CMK (cell line): ENCODE measurements at places on chromosomes 1 and 21.

- no peak for DNase-seq
Measured at GRCh38 chr1:114700036-114700600, 4.8 kb upstream of the AMPD1 start.

DNA sequence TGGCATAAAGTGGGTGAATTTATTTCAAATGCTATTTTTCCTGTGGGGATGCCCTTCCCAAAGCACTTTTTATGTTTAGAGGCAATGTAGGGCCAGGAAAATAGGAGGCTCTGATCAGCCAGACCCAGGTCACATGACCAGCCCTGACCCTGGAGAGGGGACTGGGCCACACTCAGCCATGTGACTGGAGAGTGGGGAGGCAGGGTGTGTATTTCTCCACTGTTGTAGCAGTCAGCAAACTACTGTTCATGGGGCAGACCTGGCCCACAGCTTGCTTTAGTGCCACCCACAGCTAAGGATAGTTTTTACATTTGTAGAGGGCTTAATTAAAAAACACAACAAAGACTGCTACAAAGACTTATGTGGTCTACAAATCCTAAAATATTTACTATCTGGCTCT is 153.8 kb downstream of the ACTL8 start:
- no peak for DNase-seq

- no peak for DNase-seq
Measured at GRCh38 chr1:48876330-48876785, 99.7 kb upstream of the BEND5 start.

DNA sequence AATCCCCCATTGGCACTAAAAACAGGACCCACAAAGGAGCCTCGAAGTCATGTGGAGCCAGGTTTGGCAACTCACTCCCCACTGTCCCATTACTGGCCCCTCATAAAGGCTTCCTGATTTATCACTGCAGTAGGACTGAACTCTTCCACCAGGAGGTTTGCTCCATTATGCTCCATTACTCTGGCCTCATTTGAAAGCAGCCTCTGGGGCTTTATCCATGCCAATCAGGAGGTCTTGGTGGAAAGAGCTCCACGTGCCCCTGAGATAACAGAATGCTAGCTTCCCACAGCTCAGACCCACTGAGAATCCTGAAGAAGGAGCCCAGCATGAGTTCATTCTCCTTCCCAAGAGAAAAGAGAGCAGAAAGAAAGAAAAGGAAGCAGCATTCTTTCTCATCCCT is 76.4 kb downstream of the HIVEP3 start:
- DNase-seq, result no peak

- no peak for DNase-seq
Measured at GRCh38 chr1:162444903-162445302, 33.0 kb upstream of the SH2D1B start.

GRCh38 chr21:21373969-21374368 is 375.8 kb downstream of the NCAM2 start:
- no peak for DNase-seq

- no peak for DNase-seq
Measured at GRCh38 chr1:201456499-201457309, 12.3 kb downstream of the PHLDA3 start.

DNA sequence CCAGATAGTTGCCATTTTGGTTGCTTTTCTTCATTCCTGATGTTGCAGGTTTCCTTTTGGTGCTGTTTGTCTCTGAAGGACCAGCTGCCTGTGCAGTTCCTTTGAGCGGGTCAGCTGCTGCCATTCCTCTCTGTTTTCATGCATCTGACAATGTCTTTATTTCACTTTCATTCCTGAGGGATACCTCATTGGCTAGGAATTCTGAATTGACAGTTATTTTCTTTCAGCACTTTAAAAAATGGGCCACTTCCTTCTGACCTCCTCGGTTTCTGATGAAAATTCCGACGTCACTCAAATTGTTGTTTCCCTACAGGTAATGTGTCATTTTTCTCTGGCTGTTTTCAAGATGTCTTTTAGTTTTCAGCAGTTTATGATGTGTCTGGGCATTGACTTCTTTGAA is 24.8 kb downstream of the CCSAP start:
- DNase-seq, result no peak

GRCh38 chr21:41616031-41616591 is 108.2 kb upstream of the TMPRSS2 start:
- DNase-seq, result no peak

DNA sequence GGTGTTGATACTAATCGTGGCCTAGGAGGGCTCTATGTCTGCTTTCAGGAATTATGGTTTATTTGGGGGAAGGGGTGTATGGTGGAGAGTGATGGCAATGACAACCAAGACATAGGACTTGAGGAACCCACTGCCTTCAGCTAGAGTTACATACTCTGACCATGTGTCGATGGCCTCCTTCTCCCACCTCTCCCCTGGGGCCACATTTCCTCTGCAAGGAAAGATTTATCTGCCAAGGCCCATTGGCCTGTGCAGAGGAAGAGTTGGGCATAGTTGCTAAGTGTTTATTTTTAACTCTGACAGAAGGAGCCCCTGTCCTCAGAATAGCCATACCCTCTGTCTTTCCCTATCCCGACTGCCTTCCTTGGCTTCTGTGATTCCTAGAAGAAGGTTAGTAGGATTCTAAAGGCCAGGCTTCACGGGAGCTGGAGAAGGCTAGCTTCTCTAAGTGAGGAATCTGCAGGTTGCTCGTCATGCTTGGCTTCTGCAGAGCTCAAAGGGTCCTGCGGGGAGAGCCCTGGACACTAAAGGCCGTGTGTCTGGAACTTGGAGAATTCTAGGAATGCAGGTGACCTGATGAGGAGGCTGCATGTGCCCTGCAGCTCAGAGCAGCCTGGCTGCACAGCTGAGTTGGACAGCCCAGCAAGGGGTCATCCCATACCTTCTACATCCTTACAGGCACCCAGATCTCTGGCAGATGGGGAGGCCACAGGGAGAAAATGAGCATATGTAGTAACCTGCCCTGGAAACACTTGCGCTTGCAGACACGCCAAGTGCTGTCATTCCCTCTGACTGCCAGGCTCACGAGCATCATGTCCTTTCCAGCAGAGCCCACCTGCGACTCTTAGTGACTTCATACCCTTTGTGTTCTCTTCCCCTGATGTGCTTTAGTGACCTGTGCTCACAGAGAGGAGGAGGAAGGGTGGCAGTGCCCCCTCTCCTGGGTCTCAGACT is 9.7 kb downstream of the MAPKAPK2 start:
- no peak for DNase-seq

GRCh38 chr1:167819849-167820683 is 93.9 kb downstream of the ADCY10 start:
- DNase-seq, result no peak

- DNase-seq, result no peak
Measured at GRCh38 chr1:193486671-193487229, 300.3 kb upstream of the B3GALT2 start.

- no peak for DNase-seq
Measured at GRCh38 chr1:241800640-241801039, 47.4 kb upstream of the EXO1 start.

DNA sequence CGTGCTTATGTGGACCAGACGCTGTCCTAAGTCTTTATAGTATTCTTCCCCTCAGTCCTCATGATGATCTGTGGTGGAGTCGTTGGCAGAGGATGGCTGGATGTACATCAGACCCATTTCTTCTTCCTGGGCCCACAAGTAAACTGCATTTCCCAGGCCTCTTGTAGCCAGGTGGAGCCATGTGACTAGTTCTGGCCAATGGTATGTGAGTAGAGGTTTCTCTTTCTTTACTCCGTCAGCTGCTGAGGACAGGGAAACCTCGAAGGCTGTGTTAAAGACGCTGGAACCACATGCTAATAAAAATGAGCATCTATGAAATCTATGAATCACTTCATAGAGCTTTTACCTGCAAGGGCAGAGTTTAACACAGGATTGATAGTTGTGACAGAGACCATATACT is 18.7 kb upstream of the ZNF362 start:
- DNase-seq, result no peak

DNA sequence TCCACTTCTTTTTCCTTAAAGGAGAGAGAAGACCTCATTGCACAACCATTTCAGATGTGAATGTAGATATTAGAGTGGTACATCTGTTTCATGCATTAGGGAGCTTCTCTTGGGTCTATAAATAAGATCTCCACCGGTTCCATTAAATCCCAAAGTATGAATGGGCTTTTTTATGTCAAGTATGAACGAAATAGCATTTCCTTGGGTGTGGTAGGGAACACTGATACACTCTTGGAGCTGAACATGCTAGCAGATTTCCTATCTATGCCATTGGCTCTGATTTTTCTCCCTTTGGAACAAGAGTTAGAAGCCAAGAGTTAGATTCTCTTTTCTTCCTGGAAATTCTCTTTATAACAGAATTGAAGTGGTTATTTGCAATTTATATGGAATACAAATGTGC is 245.6 kb upstream of the ADAMTS5 start:
- no peak for DNase-seq

- no peak for DNase-seq
Measured at GRCh38 chr1:29157269-29157601, 24.5 kb downstream of the SRSF4 start.

DNA sequence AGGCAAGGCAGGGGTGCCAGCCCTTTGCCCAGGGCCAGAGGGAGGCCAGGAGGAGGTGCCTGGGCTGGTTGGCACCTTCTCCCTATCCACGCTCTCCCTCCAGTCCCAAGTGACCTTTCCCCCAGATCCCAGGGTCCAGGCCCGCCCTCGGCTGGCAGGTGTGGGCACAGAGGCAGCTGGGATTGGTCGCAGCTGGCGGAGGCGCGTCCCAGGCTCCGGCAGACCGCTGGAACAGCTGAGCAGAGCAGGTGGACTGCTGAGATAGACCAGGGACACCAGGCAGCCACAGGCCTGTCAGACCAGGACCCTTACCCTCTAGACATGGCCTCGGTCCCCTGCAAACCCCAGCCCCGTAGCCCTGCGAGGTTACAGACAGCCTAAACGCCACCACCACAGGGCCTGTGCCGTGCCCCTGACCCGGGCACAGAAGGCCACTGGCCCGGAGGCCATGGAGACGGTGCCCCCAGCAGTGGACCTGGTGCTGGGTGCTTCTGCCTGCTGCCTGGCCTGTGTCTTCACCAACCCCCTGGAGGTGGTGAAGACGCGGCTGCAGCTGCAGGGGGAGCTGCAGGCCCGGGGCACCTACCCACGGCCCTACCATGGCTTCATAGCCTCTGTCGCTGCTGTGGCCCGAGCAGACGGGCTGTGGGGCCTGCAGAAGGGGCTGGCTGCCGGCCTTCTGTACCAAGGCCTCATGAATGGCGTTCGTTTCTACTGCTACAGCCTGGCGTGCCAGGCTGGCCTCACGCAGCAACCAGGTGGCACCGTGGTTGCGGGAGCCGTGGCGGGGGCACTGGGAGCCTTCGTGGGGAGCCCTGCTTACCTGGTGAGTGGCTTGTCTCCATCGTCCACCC is at the start of gene SLC25A34:
Gene SLC25A34 (plus strand): TSS at position 221 of the 854 bp plus-strand sequence. CDS start 228 bp downstream, at position 449.
- DNase-seq, result no peak

DNA sequence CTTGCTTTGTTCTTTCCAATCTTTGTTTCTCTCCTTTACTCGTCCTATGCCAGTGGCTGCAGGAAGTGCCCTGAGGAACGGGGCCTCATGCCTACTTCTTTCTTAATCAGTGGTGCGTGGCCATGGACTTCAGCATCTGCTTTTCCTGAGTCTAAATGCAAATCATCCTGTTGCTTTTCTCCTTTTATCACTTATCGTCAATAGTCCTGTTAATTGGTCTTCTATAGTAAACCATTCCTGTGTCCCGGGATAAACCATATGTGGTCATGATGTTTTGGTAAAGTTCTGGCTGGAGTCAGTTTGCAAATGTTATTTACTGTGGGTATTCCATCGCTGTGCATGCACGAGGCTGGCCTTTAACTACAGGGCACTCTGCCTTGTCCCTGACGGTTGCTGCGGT is 47.5 kb downstream of the AGPAT3 start:
- DNase-seq, result no peak

DNA sequence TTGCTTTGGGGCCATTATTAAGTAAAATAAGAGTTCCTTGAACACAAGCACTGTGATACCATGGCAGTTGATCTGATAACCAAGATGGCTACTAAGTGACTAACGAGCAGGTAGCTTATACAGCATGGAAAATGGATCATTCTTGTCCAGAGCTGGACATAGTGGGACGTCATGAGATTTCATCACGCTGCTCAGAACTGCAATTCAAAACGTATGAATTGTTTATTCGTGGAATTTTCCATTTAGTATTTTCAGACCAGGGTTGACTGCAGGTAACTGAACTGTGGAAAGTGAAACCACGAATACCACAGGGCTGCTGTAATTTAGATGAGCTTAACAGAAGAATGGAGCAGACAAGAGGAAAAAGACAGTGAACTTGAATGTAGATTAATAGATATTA is 38.9 kb downstream of the CCDC18 start:
- no peak for DNase-seq

DNA sequence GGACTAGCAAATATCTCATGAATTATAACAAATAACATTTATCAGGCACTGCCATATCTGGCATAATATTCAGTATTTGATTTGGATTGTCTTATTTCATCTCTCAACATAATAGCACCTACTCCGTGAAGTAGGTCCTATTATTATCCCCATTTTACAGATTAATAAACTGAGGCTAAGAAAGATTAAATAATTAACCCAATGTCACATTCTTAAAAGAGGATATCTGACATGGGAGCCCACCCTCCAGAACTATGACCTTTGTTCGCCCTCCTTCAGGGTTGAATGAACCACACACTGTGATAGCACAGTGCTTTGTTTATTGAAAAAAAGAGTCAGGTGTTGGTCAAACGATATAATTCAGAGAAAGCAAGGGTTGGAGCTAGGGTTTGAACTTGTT is 19.4 kb upstream of the MAGI3 start:
- DNase-seq, result no peak

- DNase-seq, result no peak
Measured at GRCh38 chr1:54227091-54227602, 27.2 kb downstream of the MRPL37 start.

GRCh38 chr1:99525331-99525730 is 120.6 kb upstream of the PALMD start:
- no peak for DNase-seq

DNA sequence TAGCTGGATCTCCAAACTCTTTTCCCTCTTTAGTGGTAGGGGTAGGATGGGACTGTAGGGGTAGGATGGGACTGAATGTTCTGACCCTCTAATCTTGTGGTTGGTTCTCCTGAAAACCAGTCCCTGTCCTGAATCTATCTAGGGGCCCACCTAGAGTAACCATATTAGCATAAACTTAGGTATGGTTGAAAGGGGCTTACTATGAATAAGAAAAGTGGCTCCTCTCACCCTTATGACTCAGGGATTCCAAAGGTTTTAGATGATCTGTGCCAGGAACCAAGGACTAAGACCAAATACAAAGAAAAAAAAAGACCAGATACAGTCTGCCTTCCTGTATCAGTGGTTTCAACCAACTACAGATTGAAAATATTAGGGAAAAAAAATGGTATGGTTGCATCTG is 28.9 kb downstream of the RNF2 start:
- no peak for DNase-seq

- DNase-seq, result no peak
Measured at GRCh38 chr1:91799863-91800262, 86.1 kb downstream of the TGFBR3 start.

GRCh38 chr21:16592381-16592780 is 862.6 kb downstream of the USP25 start:
- DNase-seq, result no peak

GRCh38 chr1:243740255-243740999 is 109.6 kb downstream of the AKT3 start:
- no peak for DNase-seq
